ENCODE measurements at places on chromosomes 1 and 21.
A peak's percentile ranks its signal among the peaks of the same experiment; 100 is the strongest.

DNA sequence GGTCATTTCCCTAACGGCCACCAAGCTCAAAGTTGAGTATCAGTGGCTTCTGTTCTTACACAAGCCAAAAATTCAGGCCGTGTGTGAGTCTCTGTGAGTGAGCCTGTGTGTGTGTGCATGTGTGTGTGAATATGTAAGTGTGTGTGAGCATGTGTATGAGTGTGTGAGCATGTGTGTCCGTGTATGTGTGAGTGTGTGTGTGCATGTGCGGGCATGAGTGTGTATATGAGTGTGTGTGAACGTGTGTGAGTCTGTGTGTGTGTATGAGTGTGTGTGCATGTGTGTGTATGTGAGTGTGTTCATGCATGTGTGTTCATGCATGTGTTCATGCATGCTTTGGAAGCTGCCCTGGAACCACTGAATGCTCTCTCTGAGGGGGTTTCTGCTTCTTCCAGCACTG, 105.7 kb downstream of the AJAP1 start:
- DNase-seq, result no peak

DNA sequence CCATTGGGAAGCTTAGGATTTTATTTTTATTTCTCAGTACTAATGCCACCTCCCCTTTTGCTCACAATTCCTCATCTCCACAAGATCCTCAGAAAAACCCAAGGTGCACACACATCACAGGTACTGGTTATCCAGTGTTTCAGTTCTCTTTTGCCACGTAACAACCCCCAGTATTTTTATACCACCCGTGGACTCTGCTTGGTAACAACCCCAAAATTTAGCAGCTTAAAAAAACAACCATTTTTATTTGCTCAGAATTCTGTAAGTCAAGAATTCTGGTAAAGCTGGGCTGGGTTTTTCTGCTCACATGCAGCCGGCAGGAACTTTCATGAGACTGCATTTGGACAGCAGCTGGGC, 180.0 kb downstream of the KAZN start:
- DNase-seq, result no peak

DNA sequence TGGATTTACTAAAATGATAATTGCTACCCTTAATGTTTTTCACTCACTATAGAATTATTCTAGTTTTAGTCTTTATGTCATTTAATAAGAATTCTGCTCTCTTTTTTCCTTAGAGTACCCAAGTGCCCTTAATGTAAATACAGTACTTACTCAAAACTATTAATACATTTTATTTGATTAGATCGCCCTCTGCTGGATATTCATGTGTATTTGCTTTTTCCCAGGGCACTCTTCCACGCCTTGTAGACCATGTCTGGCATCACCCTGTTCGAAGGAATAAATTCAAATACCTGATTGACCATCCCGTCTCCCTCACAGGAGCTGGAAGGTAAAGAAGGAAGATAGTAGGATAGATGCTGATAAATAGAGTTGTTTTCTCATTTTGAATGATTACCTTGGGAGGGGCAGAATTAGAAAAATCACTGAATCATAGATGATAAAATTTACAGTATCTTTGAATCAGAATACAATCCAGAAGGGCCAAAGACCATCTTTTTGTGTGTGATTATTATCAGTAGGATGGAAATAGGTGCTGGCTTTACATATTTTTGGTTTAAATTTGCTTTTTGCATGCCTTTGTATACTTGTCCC, 4.1 kb downstream of the AXDND1 start:
- DNase-seq, result peak; percentile 59

DNA sequence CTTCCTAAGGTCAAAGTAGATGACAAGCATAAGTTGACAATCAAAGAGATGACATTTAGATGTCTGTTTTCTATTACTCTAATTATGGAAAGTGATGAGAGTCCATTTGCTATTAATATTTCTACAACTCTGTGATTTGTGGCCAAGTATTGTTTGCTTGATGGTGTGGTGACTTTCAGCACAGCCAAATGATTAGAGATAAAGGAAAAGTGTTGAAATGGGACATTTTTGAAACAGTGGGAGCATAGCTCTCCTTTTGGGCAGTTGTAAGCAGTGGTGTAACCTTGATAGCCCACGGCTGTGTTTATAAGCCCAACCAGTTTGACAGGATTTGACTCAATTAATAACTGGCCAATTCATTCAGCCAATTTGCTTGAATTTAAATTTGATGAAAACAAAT, 31.6 kb downstream of the ZC3H11B start:
- DNase-seq, result no peak

- peak; percentile 80 for DNase-seq
Measured at GRCh38 chr1:245085508-245086095, 69.2 kb upstream of the KIF26B start.

- peak; percentile 94 for DNase-seq
Measured at GRCh38 chr1:235919833-235920441, 53.2 kb upstream of the LYST start.

- DNase-seq, result peak; percentile 50
Measured at GRCh38 chr1:84122780-84123382, 21.2 kb upstream of the PRKACB start.

- no peak for DNase-seq
Measured at GRCh38 chr1:147292631-147293251, 50.3 kb downstream of the CHD1L start.

- peak; percentile 67 for DNase-seq
Measured at GRCh38 chr1:89794406-89794805, 26.4 kb upstream of the LRRC8D start.

DNA sequence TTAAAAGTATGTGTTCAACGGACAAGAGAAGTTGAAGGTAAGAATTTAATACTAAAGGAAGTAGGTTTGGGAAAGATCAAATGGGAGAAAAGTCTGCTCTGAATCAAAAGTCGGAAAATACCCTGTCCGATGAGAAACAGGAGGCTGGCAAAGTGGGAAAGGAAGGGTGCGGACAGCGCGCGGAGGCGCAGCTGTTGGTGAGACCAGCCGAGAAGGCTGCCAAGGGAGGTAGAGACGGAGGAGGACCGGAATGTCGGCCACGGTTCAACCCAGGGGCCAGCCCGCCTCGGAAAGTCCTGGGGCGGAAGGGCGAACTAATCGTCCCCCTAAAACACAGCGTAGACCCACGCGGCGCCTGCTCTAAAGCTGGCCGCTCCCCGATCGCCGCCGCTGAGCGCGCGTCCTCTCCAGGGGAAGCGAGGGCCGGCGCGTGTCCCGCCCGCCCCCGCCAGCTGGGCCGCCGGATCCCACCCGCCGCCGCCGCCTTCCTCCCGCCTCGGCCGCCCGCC, 639 bp upstream of the SPATA1 start:
- DNase-seq, result no peak

- DNase-seq, result no peak
Measured at GRCh38 chr1:201949491-201949890, 3.1 kb upstream of the LMOD1 start.

DNA sequence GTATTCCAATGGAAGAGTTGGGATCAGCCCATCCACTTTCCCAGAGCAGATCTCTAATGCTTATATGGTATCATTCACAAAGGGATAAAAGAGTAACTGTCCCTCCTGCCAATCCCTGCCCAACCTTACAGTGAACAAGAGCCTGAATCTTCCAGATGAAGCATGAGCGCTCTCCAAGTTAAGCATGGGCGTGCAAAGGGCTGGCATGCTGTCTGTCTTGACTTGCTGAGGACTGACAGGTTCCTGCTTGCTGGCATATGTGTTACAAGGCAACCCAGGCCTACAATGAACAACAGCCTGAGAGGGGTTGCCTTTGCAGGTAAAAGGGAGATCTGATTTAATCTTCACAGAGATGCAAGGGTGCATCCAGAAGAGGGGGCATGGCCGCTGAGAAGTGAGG, 155.6 kb upstream of the SOD1 start:
- no peak for DNase-seq

DNA sequence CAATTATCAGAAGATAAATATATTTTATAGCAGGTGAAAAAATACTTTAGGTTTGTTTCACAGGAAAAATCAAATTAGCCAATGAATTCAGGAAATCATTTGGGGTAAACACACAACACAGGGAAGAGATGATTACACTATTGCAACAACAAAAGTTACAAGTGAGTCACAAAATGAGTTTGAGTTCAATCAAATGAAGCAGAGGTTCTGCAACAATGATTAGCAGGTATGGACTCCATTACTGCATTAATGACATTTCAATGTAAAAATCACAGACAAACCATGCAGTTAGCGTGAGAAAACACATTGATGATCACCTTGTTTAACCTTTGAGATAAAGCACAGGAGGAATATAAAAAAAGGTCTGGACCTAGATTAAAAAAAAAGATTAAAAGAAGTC, 9.7 kb downstream of the ADGRL4 start:
- no peak for DNase-seq

- DNase-seq, result no peak
Measured at GRCh38 chr1:153801028-153801625, 25.9 kb downstream of the SLC27A3 start.

- no peak for DNase-seq
Measured at GRCh38 chr1:33151116-33151515, 30.7 kb downstream of the TRIM62 start.

GRCh38 chr21:29102791-29103257, 27.6 kb upstream of the MAP3K7CL start:
- no peak for DNase-seq

GRCh38 chr1:12159816-12160215, 7.0 kb upstream of the TNFRSF1B start:
- peak; percentile 82 for DNase-seq

DNA sequence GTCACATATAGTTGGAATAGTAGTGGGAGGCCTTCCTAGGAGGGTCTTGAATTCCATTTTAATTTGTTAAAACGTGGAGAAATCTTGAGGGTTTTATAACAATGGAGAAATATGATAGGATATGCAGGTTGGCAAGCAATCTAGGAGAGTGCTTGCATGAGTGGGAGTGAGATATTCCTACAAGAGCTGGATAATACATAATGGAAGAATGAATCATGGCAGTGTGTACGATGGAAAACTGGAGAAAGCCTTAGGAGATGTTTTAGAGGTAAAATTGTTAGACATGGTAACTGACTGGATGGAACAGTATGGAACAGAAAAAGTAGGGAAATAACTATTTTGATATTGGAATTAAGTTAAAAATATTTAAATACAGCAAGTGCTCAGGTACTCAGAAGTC, 352.4 kb downstream of the PTBP2 start:
- DNase-seq, result no peak

DNA sequence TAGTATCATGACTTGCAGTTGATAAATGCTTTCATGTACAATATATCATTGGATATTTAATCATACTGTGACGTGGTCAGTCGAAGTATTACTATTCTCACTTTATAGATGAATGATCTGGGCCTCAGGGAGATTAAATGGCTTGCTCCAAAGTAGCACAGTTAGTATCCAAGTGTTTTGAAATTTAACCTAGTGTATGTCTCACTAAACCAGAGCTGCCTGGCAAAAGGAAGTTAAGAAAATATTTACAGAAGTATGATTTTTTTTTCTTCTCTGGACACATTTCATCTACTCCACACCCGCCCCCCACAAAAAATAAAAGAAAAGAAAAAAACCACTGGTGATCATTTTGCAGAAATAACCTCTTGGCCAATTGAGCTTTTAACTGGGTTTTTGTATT, 71.9 kb upstream of the CXADR start:
- DNase-seq, result no peak

DNA sequence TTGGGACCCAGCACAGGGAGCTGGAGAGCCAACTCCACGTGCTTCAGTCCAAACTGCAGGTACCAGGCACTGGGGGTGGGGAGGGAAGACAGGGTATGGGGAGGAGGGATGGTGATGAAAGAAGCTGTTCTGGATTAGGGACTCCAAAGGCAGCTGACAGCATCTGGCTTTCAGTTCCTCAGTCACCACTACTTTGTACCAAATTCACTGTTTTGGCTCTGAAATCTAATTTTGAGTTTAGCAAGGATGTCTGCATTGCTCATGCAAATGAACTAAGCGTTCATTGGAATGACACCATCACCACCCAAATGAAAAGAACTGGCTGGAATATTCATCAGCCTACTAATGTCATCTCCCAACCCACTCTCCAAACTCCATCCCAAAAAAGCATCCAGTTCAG, 8.7 kb downstream of the C1orf74 start:
- DNase-seq, result no peak

- DNase-seq, result no peak
Measured at GRCh38 chr1:197393772-197394171, 125.7 kb downstream of the CRB1 start.

DNA sequence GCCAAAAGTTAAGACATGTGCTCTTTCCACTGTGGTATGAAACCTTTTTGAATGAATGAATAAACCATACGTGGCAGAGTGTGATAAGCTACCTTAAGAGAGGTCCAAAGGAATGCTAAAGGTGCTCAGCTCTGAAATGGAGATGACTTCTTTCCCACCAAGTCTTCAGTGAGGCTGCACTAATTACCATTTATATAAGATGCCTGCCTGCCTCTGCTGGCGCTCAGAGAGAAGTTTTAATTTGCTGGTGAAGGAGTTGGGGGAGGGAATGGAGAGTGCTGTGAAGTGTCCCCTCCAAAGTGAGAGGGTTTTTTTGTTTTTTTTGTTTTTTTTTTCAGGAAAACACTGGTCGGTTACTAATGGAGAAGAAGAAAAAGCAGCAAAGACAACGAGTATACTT, 559.0 kb downstream of the OMA1 start:
- DNase-seq, result no peak

GRCh38 chr1:111990878-111991718, 1.6 kb upstream of the KCND3 start:
- peak; percentile 77 for DNase-seq

DNA sequence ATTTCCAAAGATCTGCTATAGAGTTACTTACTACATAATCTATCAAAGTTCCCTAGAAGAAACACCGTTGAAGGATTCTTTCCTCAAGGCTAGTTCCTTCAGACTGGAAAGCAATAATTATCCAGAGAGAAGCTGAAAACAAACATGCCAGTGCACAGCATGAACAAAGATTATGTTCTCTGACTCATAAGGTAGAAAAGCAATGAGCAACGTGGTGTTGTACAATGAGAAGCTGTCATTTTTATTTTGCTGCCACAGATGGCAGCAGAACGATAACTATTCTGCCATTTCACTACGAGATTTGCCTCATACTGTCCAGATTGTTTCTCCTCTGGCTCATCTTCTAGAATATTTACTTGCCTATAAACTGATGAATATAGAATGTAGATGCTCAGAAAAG, 10.7 kb downstream of the EXTL2 start:
- no peak for DNase-seq

DNA sequence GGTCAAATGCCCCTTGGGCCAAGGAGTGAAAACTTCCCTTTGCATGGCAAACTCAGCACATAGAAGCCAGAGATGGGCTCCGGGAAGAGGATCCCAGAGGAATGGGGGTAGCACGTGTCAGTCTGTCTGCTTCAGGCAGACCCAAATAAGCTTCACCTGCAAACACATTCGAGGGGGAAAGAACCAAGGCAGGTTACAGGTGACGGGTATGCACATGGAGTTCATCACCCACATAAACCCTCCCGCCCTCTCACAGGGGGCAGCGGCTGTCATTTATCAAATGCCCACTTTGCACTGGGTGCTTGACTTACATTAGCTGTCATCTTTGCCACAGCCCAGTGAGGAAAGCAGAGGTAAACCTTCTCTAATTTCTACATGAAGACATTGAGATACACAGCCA, 73.0 kb upstream of the TLR5 start:
- peak; percentile 40 for DNase-seq
